Trophoblast cell (in vitro differentiated cells and primary cell): ENCODE measurements at places on chromosomes 11 and 22.

DNA sequence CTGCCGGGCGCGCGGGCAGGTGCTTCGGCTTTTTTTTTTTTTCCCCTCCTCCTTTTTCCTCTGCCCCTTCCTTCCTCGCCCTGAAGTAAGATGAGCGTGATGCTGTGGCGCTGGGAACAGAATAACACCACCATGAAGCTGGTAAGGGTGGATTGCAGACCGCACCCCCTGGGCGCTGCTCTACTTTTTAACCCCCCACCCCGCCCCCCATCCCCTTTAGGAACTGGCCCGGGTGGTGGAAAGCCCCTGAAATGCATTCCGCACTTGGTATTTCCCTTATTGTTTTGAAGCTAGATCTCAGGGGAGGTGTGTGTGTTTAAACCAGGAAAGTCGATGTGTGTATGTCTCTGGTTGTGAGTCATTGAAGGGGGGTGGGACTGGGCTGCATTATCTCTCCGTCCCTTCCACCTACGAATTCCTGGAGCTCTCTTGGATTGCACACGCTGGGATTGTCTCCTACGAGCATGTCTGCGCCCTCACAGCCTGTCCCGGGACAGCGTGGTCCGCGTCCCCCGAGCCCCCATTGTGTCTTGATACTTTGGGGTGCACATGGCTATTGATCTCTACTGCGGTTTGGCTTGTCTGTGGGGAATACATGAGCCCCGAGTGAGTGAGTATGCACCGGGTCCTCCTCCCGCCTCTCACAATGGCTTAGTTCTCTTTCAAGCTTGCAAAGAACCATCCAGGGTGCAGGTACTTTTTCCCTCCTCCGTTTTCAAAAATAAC is 64.9 kb downstream of the NAV2 start:
- peak; percentile 58 for DNase-seq

DNA sequence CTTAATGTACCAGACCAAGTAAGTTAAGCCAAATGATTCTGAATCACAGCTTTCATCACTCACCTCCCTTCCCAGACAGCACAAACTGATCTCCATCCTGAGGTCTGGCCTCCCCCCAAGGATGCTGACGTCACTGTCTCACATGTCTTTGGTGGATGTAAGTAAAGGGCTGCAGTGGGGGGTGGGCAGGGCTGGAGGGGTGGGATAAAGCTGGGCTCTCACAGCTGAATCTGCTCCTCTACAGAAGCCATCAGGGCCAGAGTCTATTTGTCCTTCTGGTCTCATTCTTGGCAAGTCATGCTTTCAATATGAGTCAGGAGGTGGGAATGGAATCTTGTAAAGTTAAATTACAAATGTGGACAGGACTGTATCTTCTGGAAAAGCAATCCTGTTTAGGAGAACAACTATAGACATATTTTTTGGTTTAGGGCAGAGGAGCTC is 32.7 kb downstream of the P4HA3 start:
- DNase-seq: peak; percentile 67

GRCh38 chr11:133809569-133810491 is 35.5 kb downstream of the SPATA19 start:
- DNase-seq: no peak

DNA sequence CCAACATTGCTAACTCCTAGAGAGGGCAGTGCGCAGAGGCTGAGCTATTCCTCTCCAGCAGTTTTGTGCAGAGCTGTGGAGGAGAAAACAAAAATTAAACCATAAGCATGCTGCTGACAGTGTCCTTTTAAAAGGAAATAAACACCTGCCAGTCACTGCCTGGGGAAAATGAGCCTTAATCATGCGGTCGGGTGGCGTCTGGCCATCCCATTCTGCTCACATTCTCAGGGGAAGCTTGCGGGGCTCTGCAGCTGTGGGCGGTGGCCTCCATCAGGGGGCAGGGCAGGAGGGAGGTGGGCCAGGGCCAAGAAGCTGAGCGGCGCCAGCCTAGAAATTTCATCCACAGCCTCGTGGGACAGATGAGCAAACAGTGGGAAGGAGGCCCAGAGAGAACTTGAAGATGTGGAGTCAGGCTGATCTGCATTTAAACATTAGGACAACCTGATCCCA is 71.0 kb upstream of the TP53I11 start:
- no peak for DNase-seq

DNA sequence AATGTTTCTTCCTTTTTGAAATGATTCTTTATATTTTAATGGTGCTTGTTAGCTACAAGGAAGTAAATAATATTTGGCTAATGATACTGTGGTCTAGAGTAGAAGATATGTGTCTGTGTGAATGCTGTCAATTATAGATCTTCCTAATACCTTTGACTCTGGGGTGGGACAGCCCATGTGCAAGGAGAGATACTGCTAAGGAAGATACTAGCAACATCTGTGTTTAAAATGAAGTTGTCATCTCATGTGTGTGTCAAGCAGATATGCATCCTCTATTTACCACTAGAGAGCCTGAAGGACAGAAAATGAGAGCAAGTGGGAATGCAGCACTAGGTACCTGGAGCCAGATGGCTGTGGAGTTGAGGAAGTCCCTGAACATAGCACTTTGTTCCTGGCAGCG is 34.1 kb downstream of the PPME1 start:
- no peak for DNase-seq
